NCI-H1092 (cell line): ENCODE measurements at places on chromosomes 13 and 19.

DNA sequence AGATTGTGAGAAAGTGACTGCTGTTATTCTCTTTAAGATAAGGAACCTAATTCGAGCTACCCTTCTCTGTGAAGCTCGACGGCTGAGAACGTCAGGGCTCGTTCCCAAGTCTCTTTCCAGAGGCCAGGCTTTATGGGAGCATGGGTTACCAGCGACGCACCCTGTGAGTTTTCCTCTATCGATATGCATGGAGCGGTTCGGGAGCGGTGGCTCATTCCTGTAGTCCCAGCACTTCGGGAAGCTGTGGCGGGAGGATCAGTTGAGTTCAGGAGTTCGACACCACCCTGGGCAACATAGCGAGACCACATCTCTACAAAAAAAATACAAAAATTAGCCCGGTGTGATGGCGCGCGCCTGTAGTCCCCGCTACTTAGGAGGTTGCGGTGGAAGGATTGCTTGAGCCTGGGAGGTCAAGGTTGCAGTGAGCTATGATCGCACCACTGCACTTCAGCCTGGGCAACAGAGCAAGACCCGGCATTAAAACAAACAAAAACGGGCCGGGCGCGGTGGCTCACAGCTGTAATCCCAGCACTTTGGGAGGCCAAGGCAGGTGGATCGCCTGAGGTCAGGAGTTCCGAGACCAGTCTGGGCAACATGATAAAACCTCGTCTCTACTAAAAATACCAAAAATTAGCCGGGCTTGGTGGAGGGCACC is 681 bp upstream of the ZNF606 start:
- DNase-seq: no peak

DNA sequence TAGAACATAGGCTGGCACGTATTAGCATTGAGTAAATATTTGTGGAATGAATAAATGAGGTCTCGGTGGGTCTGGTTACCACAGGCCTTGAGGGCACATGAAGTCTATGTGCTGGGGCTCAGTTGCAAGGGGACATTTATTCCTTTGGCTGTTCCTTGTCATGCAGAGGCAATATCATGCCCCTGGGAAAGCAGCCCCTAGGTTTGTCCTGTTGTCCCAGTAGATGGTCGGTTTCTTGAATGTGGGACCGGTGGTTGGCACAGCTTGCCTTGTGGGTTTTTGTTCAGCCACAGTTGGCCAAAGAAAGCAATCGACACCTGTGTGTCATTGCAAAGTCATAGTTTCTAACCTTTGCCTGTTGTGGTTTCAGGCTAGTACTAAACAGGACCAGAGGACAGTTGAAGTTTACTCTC is 24.7 kb upstream of the GPR183 start:
- DNase-seq: no peak

DNA sequence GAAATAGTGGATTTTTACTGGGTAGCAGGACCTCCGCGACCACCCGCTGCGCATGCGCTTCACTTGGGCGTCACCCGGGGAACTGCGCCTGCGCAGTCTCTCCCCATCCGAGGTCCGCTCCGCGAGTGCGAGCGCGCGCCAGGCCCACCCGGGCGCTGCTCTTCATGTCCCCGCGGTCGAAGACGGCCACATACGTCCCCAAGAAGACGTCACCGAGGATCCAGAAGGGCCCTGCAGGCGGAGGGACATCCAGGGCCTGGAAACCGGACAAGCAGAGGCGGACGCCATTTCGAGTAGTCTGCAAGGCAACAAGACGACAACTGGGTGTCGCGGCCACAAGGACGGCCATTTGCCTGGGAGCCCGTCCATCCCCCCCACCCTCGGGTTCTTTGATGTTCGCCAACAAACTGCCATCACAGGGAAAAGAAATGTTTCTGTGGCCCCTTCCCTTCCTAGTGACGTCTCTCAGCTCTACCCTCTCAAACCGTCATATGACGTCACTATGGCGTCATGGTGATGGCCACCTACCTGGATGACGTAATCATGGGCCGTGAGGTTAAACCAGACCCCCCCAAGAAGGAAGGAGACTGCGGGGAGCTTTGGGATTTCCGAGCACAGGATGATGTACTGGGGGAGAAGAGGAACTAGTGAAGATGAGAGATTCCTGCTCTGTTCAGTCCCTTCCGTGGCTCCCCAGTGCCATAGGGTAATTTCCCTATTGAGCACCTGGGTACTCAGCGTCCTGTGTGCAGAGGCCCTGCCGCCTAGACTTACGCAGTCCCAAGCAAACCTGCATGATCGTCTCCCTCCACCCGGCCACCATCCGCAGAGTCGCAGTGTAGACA is 6.7 kb downstream of the NAPSA start:
- peak; percentile 18 for DNase-seq

DNA sequence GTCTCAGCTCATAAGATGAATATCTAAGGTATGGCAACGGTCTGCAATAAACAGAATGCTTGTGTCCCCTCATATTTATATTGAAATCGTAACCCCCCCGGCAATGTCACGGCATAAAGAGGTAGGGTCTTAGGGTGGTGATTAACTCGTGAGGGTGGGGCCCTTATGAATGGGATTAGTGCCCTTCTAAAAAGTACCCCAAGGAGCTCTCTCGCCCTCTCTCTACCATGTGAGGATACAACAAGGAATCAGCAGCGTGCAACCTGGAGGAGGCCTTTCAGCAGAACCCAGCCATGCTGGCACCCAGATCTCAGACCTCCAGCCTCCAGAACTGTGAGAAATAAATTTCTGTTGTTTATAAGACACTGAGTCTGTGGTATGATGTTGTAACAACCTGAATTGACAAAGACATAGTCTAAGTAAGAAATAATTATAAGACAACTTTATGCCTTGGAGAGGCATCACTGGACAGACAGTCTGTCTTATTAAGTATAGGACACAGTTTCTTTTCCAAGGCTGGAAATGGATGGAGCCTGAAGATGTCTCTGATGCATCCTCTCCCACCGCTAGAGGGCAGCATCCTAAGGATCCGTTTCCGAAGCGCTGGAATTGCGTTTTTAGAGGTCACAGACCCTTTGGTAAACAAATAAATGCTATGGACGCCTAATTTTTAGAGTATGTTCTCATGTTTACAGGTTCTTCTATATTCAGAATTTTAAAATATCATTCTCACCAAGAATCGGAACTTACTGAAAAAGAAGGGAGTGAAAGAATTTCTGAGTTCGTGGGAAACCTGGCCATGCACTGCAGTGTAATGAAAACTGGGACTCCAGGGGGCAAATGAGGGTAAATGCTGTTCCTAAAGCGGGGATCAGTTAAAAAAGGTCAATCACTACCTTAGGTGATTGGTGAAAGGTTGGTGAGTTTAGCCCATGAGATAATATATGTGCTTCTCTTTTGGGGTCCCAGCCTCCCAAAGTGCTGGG is 13.3 kb upstream of the LEUTX start:
- no peak for DNase-seq

- DNase-seq: no peak
Observed at GRCh38 chr19:5494773-5495172, 39.6 kb downstream of the ZNRF4 start.

DNA sequence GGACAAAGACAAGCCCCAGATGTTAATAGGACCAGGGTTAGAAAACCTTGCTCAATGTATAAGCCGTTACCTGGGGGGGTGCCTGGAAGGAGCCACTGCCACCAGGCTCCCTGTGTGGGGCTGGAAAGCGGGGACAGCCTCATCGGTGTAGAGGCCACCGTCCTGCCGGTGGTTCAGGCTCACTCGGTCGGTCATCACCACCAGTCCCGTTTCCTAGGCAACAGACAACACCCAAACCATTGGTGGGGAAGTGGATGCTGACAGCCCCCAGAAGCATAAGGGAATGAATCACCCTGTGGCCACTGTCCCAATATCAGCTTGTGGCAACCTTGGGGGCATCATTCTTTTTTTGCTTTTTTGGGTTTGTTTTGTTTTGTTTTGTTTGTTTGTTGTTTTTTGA is 55.8 kb downstream of the CPAMD8 start:
- no peak for DNase-seq

GRCh38 chr13:105997581-105998550 is 537.6 kb downstream of the EFNB2 start:
- DNase-seq: no peak

DNA sequence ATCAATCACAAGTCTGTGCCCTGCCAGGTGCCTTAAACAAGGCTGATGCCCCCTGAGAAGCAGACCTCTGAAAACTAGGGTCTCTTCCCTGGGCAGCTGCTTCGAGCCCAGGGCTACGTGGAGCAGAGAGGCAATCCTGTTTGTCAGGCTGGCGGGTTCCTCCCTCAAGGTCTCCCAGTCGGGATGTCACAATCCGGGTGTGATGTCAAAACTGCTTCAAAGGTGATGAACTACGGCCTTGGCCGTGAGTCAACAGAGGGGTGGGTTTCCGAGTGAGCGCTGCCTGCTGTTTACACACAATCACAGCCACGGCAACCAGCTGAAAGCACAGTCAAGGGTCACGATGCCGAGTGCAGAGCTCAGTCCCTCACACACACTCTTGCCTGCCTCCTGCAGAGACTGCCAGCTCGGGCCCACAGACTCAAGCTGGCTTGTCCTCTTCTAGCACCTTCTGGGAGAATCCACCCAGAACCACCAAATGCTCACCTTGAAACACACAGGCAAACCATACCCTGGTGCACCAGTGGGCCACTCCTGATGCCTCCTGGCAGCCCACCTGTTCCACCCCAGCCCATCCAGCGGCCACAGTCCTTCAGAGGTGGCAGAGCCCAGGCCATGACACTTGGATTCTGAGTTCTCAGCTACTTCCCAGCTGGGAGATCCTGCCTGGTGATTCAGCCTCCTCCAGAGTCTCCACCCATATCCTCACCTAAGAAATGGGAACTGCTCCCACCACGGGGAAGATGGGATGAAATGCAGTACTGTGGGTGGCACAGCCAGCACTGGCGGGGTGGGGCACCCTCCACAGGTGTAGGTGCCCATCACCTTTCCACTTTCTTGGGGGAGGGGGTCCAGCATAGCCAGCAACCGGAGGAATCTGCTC is 6.8 kb downstream of the ELL start:
- peak; percentile 59 for DNase-seq

DNA sequence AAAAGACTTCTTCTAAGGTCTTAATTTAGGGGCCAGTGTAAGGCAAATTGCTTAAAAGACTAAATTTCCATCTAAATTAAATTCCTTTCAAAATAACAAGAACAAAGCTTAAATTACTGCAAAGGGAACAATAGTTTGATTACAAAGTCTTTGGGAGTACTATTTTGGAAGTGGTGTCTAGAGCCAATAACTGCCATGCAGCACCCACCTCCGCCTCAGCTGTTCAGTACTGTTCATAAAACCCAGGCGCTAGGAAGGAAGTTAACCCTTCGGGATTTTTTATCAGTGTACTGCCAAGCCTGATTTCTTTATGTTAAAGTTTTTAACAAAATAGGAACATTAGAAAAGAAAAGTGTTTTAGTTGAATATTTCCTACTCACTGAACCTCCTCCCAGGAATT is 210.1 kb downstream of the LIG4 start:
- no peak for DNase-seq

- no peak for DNase-seq
Observed at GRCh38 chr13:48784916-48785548, 131.3 kb downstream of the CYSLTR2 start.

DNA sequence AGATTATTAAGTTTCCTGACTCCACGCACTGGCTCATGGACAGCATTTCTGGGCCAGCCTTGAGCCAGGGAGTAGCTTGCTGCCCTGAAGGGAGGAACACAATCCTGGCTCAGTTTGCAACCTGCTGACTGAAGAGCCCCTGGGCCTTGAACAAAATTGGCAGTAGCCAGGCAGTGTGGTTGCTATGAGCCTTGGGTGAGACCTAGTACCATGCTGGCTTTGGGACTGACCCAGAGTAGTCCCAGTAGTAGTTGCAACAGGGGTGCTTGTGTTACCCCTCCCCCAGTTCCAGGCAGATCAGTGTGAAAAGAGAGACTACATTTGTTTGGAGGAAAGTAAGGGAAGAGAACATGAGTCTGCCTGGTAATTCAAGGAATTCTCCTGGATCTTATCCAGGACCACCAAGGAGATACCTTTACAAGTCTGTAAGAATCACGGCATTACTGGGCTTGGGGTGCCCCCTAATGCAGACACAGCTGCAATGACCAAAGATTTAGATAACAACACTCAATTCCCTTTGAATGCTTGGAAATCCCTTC is 22.0 kb downstream of the ITGBL1 start:
- no peak for DNase-seq

GRCh38 chr19:41696402-41697197 is 8.5 kb upstream of the CEACAM7 start:
- no peak for DNase-seq

- DNase-seq: peak; percentile 30
Observed at GRCh38 chr13:71860547-71861138, 6.4 kb downstream of the DACH1 start.

GRCh38 chr19:2652504-2653099 is 49.9 kb downstream of the GNG7 start:
- no peak for DNase-seq

DNA sequence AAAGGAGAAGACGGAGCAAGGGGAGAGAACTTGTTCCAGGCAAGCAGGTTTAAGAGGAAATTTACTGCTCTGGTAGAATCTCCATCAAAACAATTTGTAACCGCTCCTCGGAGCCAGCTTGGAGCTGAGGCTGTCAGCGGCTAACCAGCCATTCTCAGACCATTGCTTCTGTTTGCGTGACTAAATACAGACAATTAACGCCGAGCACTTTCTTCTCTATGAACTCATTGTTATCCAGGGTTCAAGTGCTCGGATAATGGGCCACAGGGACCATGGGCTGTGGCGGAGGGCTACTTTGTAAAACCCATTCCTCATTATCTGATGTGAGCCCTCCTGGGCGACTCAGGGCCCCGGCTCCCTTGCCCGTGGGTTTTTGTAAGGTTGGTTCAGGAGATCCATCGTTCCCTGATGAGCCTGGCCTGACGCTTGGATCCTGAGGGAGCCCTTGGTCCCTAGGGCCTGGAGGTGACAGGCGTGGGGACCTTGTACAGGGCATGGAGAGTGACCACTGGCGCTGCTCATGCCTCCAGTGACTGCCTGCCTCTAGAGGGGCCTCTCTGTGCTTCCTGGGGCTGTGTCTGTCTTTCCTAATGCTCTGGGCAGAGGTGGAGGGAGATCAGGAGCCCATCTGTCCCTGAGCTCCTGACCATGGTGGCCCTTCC is 61.5 kb upstream of the ZNF536 start:
- DNase-seq: no peak

- DNase-seq: peak; percentile 63
Observed at GRCh38 chr13:91659256-91660075, 261.0 kb downstream of the GPC5 start.

DNA sequence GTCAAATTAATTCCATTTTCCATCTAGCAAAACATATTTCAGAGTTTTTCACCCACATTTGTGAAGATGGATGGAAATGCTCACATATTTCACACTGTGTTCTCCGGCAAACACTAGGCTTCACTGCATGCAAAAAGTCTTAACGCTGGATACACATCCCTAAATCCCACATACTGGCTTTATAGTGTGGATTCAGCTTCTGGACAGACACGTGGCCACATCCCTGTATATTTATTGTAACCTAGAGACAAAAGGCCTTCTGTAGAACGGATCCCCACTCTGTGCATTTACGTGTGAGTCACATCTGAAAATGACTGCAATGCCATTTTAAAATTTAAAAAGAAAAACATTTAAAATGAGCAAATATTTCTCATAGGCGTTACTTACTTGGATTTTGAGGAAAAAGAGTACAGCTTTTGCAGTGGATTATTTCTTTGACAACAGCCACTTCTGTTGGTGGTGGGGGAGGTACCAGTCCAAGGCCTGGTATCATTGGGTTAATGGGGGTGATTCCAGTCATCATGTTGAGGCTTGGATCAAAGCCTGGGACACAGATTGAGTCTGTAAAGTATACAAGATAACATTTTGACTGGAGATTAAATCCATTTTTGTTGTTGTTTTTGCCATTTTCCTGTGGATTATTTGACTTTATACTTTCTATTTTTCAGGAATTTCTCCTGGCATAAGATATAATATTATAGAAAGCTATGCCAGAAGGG is 337.7 kb downstream of the DNAJC15 start:
- no peak for DNase-seq
